ENCODE measurements at places on chromosomes 11 and 22. TPM values are rescaled to one million over a fixed set of nuclear protein-coding genes. Genes with fewer than 3 reads are reported as not detected.

TP53AIP1 gene
- total RNA-seq, result not detected

- DNase-seq, result no peak
- no peaks in the 10 kb centered on the region for H3K27me3 ChIP-seq
- H3K4me1 ChIP-seq, result peaks cover 4% of the 10 kb centered on the region
- peaks cover 36% of the 10 kb centered on the region for H3K36me3 ChIP-seq
Observed at GRCh38 chr11:11946878-11947277, 61.5 kb downstream of the DKK3 start.

DNA sequence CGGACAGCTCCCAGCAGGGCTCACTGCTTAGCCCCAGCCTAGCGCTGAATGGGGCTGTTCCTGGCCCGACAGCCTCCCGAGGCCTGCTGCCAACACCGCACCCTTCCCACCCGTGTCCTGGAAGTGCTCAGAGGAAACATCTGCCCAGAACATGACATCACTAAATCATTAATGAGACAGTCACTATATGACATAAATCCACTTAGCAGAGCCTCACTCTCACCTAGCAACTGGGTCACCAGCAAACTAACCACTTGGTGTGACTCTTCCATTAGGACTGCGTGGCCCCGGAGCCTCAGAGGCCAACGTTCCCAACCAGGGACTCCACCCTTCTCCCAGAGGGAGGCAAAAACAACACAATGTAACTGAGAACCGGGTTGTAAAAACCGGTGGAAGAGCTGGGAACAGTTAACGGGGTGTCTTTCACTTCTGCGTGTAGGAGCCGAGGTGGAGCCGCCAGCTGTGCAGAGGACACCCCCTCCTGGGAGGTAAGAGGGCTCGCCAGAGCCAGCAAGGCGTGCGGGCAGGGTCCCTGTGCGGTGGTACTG, 21.4 kb upstream of the PACSIN2 start:
- H3K4me1 ChIP-seq, result peaks cover 25% of the 10 kb centered on the region
- no peak for DNase-seq
- no peaks in the 10 kb centered on the region for H3K27me3 ChIP-seq
- peak overlapping the region; percentile 22 for H3K4me3 ChIP-seq
- H3K36me3 ChIP-seq, result no peaks in the 10 kb centered on the region

PHF21B gene
- total RNA-seq, result 0.54 TPM

GRCh38 chr11:110805756-110806155, 93.5 kb upstream of the ARHGAP20 start:
- H3K36me3 ChIP-seq, result no peaks in the 10 kb centered on the region
- no peak overlapping the region for H3K4me3 ChIP-seq
- H3K27me3 ChIP-seq, result peaks cover 14% of the 10 kb centered on the region
- no peaks in the 10 kb centered on the region for H3K4me1 ChIP-seq

- H3K27me3 ChIP-seq, result no peaks in the 10 kb centered on the region
- H3K4me3 ChIP-seq, result peak overlapping the region; percentile 16
Observed at GRCh38 chr11:5626196-5626595, 1.4 kb downstream of the TRIM34 start.

- no peaks in the 10 kb centered on the region for H3K36me3 ChIP-seq
- H3K27me3 ChIP-seq, result peaks cover 30% of the 10 kb centered on the region
- DNase-seq, result no peak
- peaks cover 2% of the 10 kb centered on the region for H3K4me1 ChIP-seq
- H3K4me3 ChIP-seq, result no peak overlapping the region
Observed at GRCh38 chr11:101401245-101401644, 182.6 kb downstream of the TRPC6 start.
